ENCODE measurements at places on chromosomes 6 and 20.

- DNase-seq = no peak
Observed at GRCh38 chr6:131900231-131900630, 50.9 kb downstream of the CCN2 start.

DNA sequence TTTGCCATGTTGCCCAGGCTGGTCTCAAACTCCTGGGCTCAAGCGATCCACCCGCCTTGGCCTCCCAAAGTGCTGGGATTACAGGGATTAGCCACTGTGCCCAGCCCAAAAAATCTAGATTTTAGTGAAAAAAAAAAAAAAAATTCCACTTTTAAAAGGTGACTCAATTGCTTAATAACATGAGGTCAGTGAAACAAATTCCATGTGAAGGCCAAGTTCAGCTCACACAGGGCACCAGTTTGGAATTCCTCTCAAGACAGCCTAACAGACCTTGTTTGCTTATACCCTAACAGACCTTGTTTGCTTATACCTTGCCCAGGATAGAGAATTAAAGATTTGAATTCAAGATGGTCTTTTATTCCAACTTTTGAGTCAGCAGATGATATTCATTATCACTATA is 5.1 kb downstream of the RRBP1 start:
- DNase-seq = no peak

- no peak for DNase-seq
Observed at GRCh38 chr6:141133836-141134235, 998.9 kb upstream of the GJE1 start.

DNA sequence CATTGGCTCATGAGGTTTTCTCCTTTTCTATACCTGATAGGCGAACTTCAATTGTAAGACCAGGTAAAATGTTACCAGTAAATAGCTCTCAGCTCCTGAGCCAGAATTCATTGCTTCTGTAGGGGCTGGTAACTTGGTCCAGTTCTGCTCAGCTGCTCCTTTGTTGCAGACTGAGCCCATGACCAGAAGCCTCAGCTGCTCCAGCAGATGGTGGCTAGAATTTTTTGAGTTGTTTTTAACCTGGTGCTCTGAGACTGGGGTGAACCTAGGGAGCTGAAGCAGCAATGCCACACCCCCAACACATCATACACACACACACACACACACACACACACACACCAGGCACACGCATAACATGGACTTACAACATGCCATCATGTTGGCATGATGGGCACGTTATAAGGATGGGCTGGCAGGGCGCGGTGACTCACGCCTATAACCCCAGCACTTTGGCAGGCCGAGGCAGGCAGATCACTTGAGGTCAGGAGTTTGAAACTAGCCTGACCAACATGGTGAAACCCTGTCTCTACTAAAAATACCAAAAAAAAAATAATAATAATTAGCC is 103.1 kb downstream of the QRSL1 start:
- DNase-seq = no peak

GRCh38 chr6:166644681-166645080 is 17.6 kb upstream of the RPS6KA2 start:
- DNase-seq = no peak

GRCh38 chr6:125379174-125379573 is 77.4 kb upstream of the HDDC2 start:
- DNase-seq = no peak

DNA sequence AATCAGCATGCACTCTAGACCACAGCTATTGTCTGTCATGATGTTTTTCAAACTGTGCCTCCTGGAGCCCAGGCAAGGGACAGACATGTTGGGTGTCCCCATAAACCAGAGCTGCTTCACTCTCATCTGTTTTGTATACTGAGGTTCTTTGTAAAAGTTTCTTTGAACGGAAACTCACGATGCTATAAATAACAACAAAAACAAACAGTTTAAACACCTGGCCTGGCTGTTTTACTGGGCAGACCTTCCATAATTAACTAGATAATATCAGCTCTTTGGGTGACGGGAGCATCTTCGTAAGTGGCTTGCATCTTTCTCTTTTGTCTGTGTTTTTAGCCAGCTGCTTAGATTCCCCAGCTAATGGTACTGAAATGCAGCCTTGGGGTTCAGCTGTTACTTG is 190.3 kb downstream of the ZDHHC14 start:
- DNase-seq = no peak

DNA sequence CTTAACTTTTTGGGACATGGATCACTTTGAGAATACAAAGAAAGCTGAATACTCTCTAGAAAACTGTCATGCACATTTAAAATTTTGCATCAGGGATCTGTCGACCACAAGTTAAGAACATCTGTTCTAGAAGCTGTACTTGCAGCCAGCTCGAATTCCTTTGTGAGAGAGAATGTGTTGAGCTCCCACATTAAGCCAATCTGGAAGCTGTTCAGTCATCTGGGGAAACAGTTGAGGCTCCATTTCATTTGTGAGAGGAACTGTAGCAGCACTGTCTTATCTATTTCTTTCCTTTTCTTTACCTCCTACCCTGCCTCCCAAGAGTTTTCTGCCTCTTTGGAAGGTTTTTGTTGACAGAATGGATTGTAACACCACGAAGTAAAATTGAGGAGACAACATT is 50.8 kb downstream of the KAT14 start:
- no peak for DNase-seq

DNA sequence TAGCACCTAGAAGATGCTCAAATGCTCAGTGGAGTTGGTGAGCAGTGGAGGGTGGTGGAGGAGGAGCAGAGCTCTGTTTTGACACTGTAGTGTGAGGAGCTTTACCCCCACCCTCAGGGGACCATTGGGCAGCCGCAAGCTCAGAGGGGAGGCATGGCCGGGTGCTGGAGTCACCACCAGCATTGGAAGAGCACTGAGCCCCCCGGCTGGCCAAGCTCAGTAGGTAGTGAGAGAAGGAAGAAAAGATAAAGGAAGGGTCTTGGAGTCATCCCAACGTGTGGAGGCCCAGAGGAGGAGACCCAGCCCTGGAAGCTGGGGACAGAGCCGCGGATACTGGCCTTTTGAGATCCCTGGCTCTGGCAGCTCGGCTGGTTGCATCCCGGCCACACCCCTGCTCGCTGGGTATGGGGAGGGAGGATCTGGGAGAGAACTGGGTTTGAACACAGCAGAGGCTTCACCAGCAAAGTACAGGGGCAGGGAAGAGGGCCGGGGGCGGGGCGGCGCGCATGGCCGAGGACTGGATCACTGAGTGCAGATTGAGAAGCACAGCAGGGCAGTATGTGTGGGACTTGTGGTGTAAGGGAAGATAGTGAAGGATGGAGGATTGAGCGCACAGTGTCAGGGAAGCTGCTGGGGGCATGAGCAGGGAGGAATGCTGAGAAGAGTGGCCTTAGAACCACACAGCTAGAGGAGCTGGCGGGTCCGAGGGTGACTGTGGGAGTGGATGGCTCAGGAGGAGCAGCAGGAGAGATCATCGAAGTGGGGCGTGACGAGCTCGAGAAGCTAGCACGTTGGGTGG is 24.4 kb downstream of the SYNDIG1 start:
- DNase-seq = no peak

- DNase-seq = no peak
Observed at GRCh38 chr20:22387452-22387851, 196.9 kb downstream of the FOXA2 start.

- DNase-seq = no peak
Observed at GRCh38 chr6:99016355-99016754, 68.6 kb upstream of the FBXL4 start.

- DNase-seq = peak; percentile 66
Observed at GRCh38 chr20:59010995-59011873, 4.2 kb upstream of the CTSZ start.

DNA sequence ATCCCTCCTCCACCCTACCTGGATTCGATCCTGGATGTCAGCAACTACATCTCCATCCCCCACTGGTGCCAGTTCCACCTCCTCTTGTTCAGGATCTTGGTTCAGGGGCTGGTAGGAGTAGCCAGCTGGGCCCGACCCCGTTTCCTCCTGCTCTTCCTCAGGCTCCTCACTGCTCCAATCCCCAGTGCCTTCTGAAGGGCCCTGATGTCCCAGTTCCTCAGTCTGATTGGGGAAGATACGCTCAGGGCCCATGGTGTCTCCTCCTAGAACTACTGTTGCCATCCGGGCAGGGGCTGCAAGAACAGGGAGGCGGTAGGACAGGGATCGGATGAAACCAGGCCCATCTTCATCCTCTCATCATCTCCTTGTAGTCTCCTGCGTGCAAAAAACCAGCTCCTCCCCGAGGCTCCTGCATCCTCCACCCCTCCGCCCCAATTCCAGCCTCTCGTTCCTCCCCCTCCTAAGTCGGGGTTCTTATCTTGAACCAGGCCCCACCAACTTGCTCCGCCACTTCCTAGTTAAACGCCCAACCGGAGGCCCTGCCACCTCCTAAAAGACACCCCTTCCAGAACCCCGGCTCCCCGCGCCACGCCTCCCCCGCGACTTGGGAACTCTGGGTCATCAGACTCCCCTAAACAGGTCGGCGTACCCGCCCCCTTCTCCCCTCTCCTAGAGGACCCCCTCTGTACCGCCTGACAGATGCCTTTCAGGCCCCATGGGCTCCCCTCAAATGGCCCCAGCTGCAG is 476 bp downstream of the MEA1 start:
- DNase-seq = no peak

GRCh38 chr6:87334683-87335082 is 5.6 kb upstream of the GJB7 start:
- no peak for DNase-seq

DNA sequence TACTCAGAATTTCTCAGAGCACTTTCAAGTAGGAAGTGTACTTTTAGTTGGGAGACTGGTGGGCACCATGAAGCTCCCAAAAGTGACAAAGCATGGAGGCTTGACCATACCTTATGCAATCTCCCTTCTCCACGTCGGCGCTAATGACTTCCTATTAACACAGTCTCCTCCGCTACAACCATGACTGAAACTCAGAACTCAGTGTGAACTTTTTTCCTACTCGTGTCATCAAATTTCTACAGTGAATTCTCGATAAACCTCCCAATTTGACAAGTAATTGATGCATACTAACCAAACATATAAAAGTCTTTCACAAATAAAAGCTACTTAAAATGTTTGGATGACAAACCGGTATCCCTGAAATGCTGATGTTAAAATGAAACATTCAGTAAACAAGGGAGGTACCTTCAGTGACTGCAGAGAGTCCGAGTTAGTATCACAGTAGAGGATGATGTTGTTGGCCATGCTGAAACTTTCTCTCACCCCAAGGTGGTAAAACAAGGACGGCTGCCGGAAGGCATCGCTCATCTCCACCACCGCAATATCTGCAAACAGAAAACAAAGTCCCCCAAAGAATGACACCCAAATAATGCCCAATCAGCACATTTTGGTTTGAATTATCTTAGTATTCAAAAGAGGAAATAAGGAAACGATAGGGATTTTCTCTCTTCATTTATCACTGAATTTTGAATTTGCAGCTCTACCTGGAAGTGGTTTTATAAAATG is 72.1 kb downstream of the MAP3K5 start:
- no peak for DNase-seq

- no peak for DNase-seq
Observed at GRCh38 chr6:119073307-119074051, 5.0 kb downstream of the FAM184A start.

GRCh38 chr6:156688620-156688971 is 88.6 kb upstream of the ARID1B start:
- no peak for DNase-seq

DNA sequence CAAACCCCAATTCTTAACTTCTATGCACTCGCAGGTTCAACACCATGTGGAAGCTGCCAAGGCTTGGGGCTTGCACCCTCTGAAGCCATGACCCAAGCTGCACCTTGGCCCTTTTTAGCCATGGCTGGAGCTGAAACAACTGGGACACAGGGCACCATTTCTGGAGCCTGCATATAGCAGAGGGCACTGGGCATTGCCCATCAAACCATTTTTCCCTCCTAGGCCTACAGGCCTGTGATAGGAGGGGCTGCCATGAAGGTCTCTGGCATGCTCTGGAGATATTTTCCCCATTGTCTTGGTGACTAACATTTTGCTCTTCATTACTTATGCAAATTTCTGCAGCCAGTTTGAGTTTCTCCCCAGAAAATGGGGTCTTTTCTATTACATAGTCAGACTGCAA is 484.7 kb downstream of the EPHA7 start:
- no peak for DNase-seq

DNA sequence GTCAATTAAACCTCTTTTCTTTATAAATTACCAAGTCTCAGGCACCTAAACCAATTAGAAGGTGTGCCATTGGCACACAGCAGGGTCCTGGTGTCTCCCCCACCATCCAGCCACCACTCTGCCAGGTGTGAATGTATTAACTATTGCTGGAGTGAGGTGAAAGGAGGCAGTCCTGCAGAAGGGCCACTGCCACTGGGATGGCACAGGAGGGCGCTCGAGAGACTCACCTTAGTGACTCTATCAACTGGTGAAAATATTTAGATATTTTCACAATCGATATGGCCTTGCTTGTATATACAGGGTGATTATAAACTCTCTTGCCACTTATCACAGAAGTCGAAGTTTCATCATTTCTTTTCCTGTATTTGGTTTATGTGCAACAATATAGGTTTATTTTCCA is 145.6 kb upstream of the ESR1 start:
- no peak for DNase-seq

GRCh38 chr6:2826131-2826530 is 15.5 kb downstream of the SERPINB1 start:
- no peak for DNase-seq

DNA sequence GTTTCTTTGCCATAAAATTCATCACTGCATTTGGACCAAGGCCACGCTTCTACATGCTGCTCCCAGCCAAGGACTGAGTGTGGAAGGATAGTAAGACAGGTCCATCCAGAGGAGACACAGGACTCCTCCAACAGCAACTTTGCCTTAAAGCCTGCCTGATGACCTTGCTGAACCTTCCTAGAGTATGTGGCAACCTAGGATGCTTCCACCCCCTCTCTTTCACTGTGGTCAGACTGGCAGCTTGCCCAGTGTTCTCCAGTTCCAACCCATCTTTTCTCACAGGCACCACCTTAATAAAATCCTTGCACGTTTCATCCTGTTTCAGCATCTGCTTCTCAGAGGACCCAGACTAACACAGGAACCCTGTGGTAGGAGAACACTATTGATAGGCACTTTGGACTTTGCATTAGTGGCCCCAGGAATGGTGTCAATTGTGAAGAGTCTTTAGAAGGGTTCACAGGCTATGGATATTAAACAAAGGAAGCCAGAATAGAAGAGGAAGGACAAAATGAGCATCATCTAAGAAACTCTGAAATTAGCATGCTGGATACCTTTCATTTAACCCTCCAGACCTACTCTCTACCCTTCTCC is 2.4 kb upstream of the PKHD1 start:
- no peak for DNase-seq

GRCh38 chr6:33977606-33978411 is 168.1 kb downstream of the GRM4 start:
- no peak for DNase-seq

All from stomach (tissue), 19 donors.